ENCODE measurements at places on chromosomes 3 and 15.

GRCh38 chr15:78641102-78641748 lies at the start of gene CHRNB4:
CHRNB4 (minus strand) TSS chr15:78641210; CDS start chr15:78641133, 77 bp downstream.
- no peak for DNase-seq

DNA sequence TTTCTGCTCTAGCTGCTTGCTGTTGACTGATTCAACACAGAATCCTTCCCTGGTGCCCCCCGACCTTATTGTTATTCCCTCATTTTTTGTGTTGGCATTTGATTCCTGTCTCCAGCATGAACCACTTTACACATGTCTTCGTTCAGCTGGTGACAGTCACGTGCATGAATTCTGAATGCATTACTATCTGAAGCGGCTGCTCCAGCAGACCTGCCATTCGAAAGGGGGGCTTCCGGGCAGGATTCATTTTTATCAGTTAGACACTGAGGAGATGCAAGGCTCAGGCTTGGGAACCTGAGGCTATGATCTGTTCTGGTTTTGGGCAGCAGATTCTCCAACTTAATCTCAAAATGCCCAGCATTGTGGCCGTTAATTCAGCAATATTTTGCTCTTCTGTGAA lies 336.2 kb downstream of the EPHB1 start:
- DNase-seq: no peak

GRCh38 chr3:81544385-81544784 lies 217.1 kb downstream of the GBE1 start:
- DNase-seq: no peak

DNA sequence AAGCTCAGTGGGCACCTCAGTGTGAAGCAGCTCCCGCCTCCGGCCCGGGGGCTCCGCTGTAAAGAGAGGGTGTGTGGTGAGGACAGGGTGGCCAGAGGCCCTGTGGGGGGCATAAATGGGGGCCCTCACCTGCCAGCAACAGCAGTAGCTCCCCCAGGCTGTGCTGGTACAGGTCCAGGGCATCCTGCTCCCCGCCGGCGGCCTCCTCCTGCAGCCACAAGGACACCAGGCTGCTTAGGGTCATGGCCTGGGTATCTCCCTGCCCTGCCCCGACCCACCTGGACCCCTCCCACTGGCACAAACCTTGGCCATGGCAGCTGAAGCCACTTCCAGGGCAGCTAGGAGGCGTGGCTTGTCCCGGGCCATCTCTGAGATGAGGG lies 4.8 kb downstream of the ULK3 start:
- no peak for DNase-seq

GRCh38 chr3:186589856-186590579 lies 19.5 kb downstream of the DNAJB11 start:
- DNase-seq: no peak

DNA sequence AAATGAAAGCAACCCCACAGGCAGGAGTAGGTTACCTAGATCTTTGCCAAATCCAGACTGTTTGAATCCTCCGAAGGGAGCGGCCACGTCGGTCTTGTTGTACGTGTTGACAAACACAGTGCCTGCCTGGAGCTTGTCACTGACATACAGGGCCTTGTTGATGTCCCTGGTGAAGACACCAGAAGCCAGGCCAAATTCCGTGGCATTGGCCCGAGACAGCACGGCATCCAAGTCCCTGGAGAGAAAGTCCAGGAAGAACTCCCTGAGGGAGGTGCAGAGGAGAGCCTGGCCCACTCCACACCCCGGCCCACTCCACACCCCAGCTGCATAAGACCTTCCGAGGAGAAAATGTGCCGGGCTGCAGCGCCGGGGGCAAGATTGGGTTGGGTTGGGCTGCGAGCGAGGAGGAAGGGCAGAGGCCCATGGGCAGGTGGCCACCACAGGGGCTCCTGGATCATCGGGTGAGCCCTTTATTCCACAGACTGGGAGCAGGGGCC lies 21.8 kb upstream of the SLC41A3 start:
- no peak for DNase-seq

DNA sequence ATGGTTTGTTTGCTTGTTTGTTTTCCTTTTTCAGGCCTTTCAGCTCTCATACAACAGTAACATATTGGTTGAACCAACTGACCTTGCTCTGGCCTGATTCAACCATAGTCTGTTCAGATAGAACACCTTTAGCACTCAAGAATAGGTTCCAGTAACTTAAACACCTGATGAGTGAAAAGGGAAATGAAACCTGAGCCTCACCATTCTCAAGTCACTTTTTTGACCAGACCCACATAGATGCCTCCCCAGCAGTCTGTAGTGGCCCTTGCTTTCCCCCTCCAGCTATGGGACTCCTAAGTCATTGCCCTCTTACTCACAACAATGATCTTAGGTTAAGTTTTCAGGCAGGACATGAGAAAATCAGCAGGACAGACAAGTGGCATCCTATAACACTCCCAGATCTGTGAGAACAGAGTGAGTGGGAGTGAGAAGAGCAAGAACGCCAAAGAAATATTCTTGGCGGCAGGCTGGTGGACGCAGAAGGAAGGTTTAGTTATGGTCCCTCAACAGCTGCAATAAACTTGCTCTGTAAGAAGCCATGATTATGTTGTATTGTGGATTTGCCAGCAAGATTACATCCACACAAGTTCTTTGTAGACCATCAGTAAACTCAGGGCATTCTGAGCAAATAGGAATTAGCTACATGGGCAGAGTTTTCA lies 367.5 kb downstream of the MECOM start:
- DNase-seq: no peak
